ENCODE measurements at places on chromosomes 7 and 10.
A peak's percentile ranks its signal among the peaks of the same experiment; 100 is the strongest.

- no peak for DNase-seq
These were observed 148.9 kb upstream of the SP4 start for GRCh38 chr7:21278944-21279343.

DNA sequence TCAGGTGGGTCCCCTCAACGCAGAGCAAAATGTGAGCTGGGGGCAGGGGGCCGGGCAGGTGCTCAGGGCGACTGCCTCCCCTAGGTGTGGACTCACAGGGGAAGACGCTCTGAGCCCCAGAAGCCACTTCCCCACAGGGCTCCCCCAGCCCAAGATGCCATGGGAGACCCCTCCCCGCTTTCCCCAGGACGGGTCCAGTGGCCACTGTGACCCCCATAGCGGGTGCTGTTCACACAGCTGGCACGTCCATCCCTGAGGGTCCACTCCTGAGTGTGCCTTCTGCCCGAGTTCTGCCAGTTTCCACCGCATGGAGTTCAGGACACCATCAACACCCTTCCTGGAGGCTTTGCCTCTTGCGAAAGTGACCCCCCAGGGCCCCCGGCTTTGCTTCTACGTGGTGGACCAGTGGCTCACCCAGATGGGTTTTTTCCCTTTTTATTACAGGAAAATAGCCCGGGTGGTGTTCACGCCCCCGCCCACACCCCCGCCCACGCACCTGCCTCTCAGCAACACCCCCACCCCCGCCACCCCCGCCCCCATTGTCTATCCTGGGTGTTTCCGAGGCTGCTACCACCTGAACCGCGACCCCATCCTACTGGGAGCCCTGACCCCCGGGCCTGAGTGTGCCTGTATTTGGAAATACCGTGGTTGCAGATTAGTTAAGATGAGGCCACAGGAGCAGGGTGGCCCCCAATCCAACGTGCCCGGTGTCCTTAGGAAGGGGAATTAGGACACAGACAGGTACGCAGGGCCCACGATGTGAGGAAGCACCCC is 32.0 kb downstream of the ADAP1 start:
- DNase-seq = peak; percentile 25

- DNase-seq = no peak
These were observed 106.5 kb downstream of the TCF7L2 start for GRCh38 chr10:113056441-113057021.

GRCh38 chr10:5964736-5965135 is 12.6 kb downstream of the IL15RA start:
- no peak for DNase-seq

DNA sequence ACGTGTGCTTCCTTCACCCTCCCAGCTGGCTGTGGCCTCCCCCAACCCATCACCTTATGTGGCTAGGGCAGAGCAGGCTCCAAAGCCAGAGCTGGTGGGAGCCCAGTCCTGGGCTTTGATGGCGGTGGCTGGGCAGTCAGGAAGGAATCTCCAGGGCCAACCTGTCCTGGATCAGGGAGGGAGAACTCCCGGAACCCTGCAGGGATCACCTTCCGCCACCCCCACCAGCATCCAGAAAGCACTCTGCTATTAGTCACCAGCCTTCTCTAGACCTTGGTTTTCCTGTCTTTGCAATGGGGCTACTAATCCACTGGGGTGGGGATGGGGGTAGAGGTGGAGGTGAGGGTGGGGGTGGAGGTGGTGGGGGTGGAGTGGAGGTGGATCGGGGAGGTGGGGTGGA is 139.0 kb downstream of the ZMIZ1 start:
- DNase-seq = no peak

DNA sequence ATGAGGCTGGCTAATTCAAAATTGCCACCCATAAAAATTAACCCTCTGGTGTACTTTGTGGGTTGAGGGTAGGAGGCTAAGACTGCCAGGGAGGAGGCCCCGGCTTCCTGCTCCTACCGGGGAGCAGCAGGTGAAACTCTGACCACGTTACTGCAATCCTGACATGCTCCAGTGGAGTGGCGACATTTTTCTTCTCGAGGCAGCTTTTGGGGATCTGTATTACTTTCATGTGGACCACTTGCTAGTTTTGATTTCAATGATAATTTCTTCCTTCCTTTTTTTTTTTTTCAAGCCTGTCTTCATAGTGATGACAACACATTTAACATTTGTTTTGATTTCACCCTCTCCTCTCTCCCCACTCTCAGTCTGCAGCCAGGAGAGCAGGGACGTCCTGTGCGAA is 14.6 kb downstream of the GATA3 start:
- no peak for DNase-seq

DNA sequence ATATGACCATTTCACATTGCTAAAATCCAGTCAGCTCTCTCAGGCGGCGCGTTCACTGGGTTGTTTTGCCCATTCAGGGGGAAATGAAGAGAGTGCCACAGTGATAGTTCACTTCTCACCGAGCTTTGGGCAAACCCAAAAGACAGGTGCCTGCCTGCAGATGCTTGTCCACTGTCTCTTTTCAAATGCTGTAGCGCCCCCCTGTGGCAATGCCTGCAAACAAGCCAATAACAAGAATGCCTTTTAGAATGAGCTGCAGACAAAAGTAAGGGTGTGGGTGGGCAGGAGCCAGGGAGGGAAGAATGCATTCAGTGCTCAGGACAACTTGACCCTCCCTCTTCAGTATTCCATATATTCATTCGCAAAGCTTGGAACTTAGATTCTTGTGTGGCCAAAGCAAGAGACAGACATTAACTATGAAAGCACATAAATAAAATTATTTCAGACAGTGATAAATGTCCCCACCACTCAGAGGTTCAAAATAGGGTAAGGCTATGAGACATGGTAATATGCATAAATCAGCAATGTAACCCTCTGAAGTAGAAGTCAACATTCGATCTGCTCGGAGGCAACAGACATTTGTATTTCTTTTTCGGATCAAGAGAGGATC is 86.9 kb downstream of the JAZF1 start:
- peak; percentile 55 for DNase-seq

DNA sequence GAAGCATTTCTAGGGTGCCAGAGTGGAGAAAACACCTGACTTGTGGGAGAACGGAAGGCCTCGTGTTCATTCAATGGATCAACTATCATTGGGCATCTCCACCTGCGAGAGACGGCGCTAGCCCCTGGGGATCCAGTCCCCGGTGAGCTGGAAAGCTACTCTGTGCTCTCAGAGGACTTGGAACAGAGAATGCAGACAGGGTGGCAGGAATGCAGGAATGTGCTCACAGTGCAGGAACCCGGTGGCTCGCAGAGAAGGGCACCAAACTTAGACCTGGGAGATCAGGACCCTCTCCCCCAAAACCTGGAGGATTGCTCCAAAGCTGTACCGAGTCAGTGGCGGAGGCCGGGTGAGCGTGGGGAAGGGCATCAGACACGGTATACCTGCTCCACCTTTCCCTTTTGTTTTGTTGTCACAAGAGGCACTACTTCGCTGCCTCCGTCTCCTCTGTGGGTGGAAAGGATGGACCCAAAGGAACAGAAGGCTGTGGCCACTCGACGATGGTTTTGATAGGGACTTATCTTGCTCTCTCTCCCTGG is 569.0 kb upstream of the C7orf33 start:
- no peak for DNase-seq

GRCh38 chr7:148379677-148380076 is 210.9 kb upstream of the C7orf33 start:
- no peak for DNase-seq

GRCh38 chr7:117135553-117135891 is 182.2 kb downstream of the ST7 start:
- DNase-seq = no peak

- DNase-seq = no peak
These were observed 20.0 kb upstream of the ARPC1A start for GRCh38 chr7:99305473-99306260.

DNA sequence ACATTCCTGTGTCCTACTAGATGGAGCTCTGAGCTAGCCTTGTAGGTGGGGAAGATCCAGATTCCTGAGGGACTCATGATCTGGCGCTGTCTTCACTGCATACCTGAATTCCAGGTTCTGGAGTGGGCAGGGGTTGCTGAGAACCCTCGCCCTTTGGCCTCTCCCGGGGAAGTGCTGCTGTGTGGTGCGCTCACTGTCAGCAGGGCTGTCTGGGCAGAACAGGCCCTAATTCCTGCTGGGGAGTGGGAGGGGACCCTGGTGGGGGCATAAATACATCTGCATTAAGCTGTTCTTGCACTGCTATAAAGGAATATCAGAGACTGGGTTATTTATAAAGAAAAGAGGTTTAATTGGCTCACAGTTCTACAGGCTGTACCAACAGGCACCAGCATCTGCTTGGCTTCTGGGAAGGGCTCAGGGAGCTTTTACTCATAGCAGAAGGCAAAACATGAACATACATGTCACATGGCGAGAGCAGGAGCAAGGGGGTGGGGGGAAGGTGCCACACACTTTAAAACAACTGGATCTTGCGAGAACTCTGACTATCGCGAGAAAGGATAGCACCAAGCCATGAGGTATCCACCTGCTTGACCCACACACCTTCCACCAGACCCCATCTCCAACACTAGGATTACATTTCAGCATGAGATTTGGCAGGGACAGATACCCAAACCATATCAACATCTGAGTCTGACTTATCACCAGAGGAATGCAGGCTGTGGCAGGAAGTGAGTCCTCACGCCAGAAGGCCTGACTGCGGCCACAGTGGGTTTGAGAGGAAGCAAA is 115.0 kb downstream of the ADCY1 start:
- no peak for DNase-seq

- DNase-seq = no peak
These were observed 557.8 kb downstream of the AUTS2 start for GRCh38 chr7:70156057-70156456.

DNA sequence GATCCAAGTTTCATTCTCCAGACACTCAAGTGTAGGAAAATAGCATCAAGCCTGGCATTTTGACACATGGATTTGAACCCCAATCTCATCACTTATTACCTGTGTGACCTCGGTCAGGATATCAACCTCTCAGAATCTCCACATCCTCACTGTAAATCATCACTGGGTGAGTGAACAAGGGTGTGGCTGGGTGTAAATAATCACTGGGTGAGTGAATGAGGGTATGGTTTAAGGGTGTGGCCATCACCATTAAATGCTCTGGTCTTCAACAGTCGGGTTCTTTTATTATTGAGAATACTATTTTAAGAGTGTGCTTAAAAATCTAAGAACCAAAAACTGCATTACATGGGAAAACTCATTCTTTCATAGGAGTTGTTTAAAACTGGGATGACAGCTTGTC is 200.1 kb downstream of the DOCK4 start:
- no peak for DNase-seq

- DNase-seq = no peak
These were observed 552.1 kb downstream of the PARD3 start for GRCh38 chr10:34262985-34263384.

GRCh38 chr10:120825878-120826769 is 25.0 kb upstream of the WDR11 start:
- DNase-seq = no peak

GRCh38 chr7:6162331-6162620 is 110.1 kb downstream of the CYTH3 start:
- no peak for DNase-seq

DNA sequence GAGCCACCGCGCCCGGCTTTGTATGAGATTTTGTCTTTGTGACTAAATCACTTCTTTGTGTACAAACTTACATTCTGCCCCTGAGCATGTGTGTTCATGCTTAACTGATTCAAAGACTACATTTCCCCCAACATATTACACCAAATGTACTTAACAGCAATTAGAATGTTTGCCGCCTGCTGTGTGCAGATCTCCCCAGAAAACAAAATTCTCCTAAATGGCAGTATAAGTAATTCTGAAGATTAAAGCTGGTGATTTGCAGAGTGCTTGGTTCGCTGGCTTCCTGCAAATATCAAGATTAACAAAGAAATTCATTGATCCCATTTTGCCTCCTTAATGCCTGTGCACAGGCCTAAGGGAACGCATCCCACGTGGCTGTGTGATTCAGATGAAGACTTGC is 230.3 kb downstream of the GALNT17 start:
- no peak for DNase-seq

DNA sequence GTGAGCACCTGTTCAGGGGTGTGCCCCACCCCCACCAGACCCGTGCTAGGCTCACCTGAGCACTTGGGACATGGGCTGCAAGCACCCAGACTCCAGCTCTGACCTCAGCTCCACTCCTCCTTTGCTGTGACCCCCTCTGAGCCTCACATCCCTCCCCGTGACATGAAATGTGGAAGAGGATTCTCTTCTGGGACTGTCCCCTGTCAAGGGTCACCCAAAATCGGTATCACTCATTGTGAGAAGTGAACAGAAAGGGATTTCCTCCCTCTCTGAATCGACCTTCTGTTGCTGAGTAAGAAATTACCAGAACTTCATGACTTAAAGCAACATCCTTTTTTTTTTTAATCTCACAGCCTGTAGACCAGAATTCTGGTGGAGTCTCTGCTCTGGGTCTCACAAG is 6.2 kb upstream of the CHST15 start:
- DNase-seq = no peak

- no peak for DNase-seq
These were observed 1297.2 kb upstream of the LRRTM3 start for GRCh38 chr10:65628493-65629139.

DNA sequence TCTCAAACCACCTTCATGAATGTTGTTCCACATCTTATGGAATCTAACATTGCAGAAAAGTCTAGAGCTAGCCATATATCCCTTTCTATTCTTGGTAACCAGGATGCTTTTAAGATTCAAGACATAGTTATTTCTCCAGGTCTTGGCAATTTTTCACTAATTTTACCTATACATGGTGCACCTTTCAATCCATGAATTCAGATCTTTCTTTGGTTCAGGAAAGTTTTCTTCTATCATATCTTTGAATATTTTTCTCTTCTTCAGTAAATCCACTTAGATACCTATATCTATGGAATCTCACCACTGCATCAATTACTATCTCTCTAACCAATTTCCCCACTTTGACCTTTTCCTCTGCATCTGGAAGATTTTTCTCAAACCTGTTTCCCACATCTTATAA is 77.4 kb downstream of the PRLHR start:
- no peak for DNase-seq

DNA sequence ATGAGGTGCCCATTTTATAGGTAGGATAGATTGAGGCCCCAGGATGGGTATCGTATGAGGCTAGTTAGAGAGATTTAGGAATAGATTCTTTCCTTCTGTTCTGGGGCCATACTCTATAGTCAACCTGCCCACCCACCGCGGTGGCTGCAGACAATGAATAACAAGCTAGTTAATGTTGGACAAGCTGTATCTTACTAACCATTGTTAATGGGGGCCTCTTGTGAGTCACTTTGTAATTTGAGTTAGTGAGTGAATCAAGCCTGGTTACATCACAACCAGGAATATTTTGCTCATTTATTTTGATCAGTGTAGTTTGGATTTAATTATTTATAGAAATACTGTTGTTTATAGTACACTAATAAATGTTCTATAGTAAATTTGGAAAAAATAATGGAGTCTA is 7.3 kb downstream of the SORCS3 start:
- no peak for DNase-seq

GRCh38 chr7:6167004-6167551 is 105.3 kb downstream of the CYTH3 start:
- DNase-seq = no peak

- DNase-seq = no peak
These were observed 30.2 kb downstream of the MET start for GRCh38 chr7:116702046-116702785.
